ENCODE measurements at places on chromosomes 1 and 21.
A peak's percentile ranks its signal among the peaks of the same experiment; 100 is the strongest.

DNA sequence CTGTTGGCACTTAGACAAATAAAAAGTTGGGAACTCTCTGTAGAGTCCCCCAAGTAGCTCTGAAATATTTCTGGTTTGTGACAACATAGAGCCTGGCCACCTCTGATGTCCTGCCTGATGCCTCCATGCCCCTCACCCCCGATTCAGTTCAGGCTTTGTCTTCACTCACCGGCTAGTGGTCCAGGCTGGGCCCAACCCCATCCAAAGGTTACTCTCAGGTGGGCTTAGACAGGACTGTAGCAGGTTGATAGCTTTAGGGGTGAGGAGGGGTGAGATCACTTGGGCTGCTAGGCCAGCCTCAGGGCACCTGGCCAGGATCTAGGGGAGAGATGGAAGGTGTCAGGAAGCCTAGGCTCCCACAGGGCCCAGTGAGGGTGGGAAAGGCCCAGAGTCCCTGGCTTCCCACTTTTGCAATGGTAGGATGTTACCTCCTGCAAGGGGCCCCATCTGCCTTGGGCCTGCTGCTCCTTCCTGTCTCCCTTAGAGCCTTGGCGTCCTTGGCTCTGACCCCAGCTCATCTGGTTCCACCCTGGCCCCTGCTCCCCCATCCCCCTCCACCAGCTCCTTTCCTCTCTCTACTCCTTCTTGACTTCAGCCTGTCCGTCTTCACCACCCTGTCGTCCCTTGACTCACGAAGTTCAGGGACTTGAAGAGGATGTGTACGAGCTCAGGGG lies 6.7 kb downstream of the EPS8L3 start:
- no peak for ATAC-seq

GRCh38 chr1:235923466-235924021 lies 56.8 kb upstream of the LYST start:
- ATAC-seq, result peak; percentile 45

DNA sequence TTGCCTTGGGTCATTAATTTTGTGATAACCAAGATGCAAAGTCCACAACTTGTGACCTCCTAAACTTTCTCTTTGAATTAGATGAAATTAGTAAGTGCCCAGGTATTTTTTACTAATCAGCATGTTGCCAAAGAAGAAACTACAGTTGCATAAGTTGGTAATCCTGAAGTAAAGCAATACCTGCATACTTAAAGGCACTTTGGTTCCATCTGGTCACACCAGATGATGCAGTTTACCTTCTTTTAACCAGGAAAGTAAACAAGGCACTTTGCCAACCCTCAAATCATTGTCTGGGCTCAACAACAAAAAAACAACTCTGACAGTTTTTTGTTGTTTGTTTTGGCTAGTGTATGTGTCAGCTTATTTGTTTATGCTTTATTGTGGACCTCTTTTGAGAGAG lies 55.5 kb upstream of the DYNLT5 start:
- no peak for ATAC-seq

- no peak for ATAC-seq
Measured at GRCh38 chr21:32278103-32278502, 746 bp downstream of the MIS18A start.

DNA sequence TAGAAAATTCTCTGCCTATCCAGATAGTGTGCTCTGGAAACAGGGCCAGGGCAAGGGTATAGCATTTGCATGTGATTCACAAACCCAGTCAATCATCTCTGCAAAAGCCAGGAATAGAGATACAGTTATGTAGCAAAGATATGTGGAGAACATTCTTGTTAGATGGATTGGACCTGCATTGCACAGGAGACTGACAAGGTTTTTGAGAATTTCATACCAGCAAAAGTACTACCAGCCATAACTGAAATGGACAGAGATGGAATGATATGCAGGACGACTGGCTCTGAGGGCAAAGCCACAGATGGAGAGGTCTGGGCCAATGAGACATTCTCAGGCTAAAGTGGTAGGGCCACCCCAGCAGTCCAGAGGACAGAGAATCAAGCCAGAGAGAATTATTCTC lies 24.7 kb downstream of the SCMH1 start:
- no peak for ATAC-seq

DNA sequence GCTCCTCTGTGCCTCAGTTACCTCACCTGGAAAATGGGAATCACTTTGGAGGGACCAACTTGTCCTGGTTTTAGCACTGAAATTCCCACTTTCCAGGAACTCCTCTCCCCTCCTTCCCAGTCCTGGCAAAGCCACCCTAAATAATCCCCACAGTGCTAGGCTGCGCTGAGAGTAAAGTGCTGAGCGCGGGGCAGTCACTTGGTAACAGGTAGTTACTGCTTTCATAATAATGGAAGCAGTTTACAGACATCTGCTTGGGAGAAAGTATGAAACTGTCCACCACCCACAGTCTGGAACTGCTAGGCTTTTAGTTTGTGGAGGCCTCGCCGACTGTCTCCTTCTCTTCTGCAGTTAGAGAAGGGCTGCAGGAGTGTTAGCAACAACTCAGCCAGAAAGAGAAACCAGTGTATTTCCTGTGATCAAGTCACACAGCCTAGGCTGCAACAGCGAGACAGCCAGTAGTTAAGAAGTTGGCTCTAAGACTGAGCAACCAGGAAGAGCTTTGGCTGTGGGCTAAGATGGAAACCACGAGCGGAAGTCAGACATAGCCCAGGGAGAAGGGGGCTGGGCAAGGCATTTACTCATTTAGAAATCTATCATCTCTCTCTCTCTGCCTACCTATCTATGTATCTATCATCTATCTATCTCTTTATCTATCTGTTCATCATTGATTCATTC lies 30.8 kb upstream of the ABCG1 start:
- peak; percentile 46 for ATAC-seq

GRCh38 chr1:6534248-6534822 lies 20.0 kb downstream of the NOL9 start:
- ATAC-seq, result no peak

GRCh38 chr1:169308313-169309039 lies 59.1 kb downstream of the NME7 start:
- ATAC-seq, result no peak

- ATAC-seq, result no peak
Measured at GRCh38 chr21:30329203-30329875, 8.2 kb downstream of the KRTAP27-1 start.

GRCh38 chr1:168497376-168497950 lies 46.3 kb downstream of the XCL2 start:
- no peak for ATAC-seq

DNA sequence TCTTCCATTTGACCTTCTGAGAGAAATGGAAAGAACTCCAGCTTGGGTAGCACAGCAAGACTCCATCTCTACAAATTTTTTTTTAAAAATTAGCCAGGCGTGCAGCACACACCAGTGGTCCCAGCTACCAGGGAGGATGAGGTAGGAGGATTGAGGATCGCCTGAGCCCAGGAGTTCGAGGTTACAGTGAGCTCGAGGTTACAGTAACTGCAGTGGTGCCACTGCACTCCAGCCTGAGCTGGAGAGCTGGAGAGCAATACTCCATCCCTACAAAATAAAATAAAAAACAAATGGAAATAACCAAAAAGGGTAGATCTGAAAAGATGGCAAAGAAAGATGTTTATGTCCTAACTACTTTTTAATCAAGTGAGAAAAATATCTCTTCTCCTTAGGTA lies 14.5 kb downstream of the POGZ start:
- no peak for ATAC-seq

DNA sequence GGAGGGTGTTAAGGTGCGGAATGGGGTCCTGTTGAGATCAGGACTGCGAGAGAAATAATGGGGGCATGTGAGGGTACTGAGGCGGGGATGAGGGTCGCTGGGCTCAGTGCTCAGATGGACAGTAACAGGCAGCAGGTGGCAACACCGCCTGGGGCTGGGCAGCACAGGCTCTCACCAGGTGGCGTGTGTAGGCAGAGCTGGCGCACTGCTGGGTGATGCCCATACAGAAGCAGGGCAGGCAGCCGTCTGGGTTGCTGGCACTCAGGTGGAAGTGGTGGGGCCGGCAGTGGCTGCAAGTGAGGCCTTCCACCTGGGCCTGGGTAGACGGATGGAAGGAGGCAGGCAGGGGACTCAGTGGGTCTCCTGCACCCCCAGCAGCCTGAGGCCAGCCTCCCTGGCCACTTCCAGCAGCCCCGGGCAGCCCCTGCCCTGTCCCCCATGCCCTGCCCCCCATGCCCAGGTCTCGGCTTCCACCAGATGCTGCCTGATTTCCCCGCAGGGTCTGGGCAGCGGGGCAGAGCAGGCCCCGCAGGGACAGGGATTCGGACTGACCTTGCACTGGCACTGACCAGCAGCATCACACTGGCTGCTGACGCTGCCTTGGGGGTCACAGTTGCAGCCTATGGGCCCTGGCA lies 60.5 kb downstream of the LDLRAD2 start:
- ATAC-seq, result peak; percentile 6

GRCh38 chr21:38853421-38853919 lies 47.7 kb downstream of the ETS2 start:
- peak; percentile 97 for ATAC-seq

- no peak for ATAC-seq
Measured at GRCh38 chr1:228016653-228017355, 10.0 kb downstream of the WNT3A start.

DNA sequence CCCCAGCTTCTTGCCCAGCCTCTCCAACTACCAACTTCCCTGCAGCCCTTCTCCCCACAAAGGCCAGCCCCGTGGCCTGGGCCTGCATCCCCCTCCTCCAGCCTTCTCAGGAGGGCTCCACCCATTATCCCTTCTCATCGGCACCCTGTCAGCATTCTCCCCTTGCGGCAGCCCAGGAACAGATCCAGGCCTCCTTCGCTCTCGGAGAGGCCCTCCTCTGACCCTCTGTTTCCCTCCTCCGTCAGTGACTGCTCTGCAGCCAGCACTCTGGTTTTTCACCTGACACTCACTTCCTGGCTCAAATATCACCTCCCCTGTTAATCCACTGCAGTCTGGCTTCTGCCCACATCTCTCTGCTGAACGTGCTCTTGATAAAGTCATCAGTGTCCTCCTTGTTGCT lies 17.5 kb downstream of the ADGRB2 start:
- no peak for ATAC-seq

GRCh38 chr1:90973897-90974798 lies 47.7 kb downstream of the ZNF644 start:
- peak; percentile 42 for ATAC-seq

- ATAC-seq, result no peak
Measured at GRCh38 chr1:33098371-33098770, 17.4 kb downstream of the AZIN2 start.

DNA sequence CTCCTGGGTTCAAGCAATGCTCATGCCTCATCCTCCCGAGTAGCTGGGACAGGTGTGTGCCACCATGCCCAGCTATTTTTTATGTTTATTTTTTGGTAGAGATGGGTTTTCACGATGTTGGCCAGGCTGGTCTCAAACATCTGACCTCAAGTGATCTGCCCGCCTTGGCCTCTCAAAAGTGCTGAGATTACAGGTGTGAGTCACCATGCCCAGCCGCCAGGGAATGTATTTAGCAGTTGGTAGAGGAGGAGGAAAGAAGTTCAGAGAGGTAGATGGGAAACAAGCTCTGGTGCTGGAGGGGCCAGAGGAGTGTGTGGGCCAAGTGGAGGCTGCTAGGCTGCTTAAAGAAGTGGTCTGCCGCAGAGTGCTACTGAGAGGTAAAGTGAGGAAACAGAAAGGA lies 6.0 kb downstream of the DOP1B start:
- no peak for ATAC-seq

DNA sequence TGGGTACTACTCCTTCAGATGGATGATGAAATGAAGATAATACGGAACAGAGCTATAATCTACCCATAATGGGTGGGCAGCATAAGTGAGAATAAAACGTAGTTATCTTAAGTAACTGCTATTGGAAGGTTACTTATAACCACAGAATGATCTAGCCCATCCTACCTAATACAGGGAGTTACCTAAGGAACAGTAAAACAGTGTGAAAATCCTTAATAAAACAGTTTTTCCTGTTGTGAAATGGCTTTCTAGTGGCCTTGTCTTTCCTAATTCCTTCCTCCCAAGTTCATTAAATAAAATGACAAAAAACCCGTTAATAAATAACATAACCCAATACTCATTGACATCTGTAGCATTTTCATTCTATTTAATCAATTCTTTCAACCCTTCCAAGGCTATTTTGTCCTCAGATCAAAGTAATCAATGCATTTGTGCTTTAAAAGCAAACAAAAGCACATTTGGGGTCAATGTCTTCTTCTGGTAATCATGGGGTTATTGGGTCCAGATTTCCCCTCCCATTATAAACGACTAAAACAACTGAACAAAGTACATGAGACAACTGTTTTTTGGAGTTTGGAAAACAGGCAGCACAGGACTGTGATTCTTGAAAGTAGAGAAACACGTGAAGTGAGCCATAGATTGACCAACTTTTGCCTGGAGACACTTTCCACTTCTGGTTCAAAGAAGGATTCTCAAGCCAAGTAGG lies 42.0 kb downstream of the PAPPA2 start:
- ATAC-seq, result no peak

- no peak for ATAC-seq
Measured at GRCh38 chr1:45545019-45545493, 5.6 kb upstream of the AKR1A1 start.

- ATAC-seq, result no peak
Measured at GRCh38 chr1:61699911-61700851, 24.8 kb downstream of the TM2D1 start.

GRCh38 chr1:193658081-193658480 lies 471.7 kb upstream of the B3GALT2 start:
- ATAC-seq, result no peak

- no peak for ATAC-seq
Measured at GRCh38 chr1:11650331-11650991, 3.8 kb downstream of the FBXO2 start.

DNA sequence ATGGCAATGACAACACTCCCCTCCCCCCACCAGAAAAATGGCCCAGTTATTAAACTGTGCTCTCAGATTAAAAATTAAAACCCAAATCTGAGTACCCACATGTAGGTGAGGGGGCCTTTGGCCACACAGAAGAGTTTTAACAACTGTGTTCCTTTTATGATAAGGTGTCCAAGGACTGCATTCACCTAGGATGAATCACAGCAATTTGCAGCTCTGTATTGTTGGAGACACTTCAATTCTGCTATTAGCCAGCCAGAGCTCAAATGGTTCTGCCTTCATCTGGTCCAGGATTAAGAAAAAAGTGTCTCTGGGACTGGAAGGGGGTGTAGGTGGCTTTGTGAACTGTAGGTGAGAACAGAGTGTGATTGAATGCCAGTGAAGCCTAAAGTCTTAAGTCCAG lies 43.3 kb upstream of the DIRAS3 start:
- no peak for ATAC-seq

- no peak for ATAC-seq
Measured at GRCh38 chr1:199690496-199690895, 337.0 kb upstream of the NR5A2 start.

- ATAC-seq, result no peak
Measured at GRCh38 chr1:208300084-208300770, 56.0 kb upstream of the PLXNA2 start.
